ENCODE measurements at places on chromosomes 2 and 18.

DNA sequence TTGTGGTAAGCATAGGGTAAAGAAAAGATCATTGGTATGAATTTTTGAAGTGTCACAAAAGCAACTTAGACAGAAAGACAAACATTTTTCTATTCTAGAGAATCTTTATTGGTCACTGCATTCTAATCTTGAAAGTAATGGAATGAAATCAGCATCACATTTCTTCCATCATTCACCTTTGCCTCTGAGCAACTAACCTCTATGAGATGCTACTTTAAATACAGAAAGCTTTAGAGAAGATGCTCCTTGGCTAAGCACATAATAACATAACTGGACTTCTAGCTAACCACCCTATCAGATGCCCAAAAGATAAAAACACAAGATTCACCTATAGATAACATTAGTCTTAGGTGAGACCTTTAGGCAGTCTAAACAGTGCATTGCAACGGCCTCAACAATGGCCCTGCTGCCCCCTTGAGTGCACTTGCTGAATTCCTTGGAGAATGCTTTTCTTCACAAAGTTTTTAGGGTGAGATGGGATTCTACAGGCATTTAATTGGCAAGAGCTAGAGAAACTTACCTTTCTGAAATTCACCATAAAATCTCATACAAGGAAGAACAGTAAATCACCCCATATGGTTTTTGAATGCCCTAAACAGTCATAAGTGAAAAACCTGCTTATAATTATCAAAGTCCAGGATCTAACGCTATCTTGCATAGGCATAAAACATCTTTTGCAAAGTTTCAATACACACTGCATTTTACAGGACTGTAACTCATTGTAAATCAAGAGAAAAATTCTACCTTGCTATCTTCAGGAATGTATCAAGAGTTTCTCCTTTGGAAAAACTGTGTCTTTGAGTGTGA lies 791.3 kb upstream of the CHAC2 start:
- DNase-seq: no peak

GRCh38 chr2:222298311-222299150 lies at the start of gene PAX3:
Gene PAX3, minus strand, starts transcription at chr2:222298998. Its CDS starts 383 bp downstream, at chr2:222298615.
- DNase-seq: peak; percentile 79

GRCh38 chr18:13028869-13029268 lies 37.7 kb downstream of the CEP192 start:
- DNase-seq: no peak

GRCh38 chr2:8412586-8412985 lies 269.3 kb upstream of the ID2 start:
- no peak for DNase-seq

- no peak for DNase-seq
Observed at GRCh38 chr2:101267671-101268656, 15.3 kb downstream of the CNOT11 start.

GRCh38 chr18:477565-477964 lies 22.9 kb downstream of the COLEC12 start:
- DNase-seq: no peak

DNA sequence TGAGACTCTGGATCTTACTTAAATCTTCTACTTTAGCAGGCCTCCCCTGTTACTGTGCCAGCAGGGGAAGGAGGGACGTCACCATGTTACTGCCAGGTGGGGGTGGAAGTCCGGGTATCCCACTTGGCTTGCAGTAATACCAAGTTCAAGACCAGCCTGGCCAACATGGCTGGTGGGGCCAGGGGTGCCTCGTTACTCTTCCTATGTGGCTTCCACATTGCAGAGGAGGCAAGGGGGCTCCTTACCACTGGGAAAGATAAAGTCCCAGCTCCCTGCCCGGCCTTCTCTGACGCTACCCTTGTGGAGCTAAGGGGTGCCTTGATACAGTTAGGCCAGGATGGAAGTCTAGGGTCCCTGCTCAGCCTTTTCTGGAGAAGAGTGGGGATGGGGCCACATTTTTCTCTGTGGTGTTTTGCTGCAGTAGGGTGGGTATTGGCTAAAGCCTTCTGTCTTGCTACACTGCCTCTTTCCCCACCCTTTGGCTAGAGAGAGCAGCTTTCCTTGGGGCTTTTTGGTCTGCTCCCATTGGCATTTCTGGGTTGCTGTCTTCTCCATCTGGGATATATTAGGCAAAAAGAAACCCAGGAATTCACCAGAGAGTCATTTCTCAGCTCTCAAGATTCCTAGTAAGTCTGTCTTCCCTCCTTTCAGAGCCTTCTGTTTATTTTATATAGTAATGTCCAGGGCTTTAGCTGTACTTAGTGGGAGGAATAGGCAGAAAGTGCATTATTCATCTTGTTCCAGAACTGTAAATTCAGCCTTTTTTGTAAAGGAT lies 21.9 kb downstream of the ELMOD3 start:
- no peak for DNase-seq

DNA sequence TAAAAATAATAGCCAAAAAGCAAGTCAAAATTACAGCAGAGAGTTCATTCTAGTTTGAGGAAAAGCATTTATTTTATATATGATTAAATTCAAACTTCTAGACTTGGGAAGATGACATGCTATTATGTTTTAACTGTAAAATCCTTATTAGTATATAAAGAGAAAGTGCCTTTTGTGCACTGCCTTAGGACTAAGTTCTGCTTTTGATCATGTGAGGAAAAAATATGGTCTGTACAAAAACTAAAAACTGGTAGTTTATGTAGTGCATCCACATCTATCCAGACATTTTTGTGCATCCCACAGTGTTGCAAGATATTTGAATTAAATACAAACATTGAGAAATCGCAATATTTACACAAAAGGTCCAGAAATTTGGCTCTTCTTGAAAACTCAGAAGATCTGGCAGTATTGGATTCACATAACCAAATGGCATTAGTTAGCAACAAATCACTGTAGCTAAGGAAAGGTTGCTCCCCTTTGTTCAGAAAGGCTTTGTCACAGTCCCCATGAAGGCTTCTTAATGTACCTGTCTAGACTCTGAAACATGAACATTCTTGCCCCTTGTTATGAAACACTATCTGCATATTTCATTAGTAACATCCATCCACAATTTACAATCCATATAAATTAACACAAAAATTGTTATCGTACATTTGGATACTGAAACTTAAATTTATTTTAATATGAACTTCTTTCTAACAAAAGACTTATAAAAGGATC lies 2.2 kb downstream of the MMADHC start:
- DNase-seq: no peak

- DNase-seq: no peak
Observed at GRCh38 chr18:8857806-8858205, 152.4 kb downstream of the MTCL1 start.

GRCh38 chr2:109513230-109513629 lies 100.5 kb downstream of the SEPTIN10 start:
- no peak for DNase-seq

- no peak for DNase-seq
Observed at GRCh38 chr2:174632841-174633622, 35.4 kb upstream of the WIPF1 start.

DNA sequence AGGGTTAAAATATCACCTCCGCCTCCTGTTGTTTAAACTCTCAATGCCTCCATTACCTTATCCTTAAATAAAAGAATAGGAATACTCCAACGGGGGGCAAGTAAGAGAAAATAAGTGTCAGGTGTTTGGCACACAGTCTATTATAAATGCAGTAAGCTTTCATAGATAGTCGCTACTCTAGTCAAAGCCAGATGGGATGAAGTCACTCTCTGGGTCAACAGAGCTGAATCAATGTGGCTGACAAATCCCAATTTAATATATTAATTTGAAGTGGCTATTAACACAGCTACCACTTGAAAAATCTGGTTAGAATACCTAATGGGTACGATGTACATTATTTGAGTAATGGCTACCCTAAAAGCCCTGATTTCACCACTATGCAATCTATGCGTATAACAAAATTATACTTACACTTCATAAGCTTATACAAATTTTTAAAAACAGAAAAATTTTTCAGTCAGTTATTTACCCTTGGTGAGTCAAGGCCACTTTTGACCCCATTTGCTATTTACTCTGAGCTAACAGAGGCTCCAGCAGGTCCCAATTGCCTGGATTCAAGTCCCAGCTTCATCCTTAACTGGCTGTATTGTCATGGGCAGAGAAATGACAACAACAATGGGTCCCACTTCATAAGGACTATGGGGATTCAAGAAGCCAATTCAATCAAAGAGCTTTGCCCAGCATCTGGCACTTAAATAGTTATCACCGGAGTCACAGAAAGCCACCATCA lies 167.5 kb upstream of the PID1 start:
- no peak for DNase-seq

GRCh38 chr2:12376025-12376424 lies 340.7 kb upstream of the TRIB2 start:
- no peak for DNase-seq

- no peak for DNase-seq
Observed at GRCh38 chr18:7133181-7133580, 15.6 kb upstream of the LAMA1 start.

GRCh38 chr2:152155209-152155608 lies 20.4 kb downstream of the STAM2 start:
- no peak for DNase-seq

DNA sequence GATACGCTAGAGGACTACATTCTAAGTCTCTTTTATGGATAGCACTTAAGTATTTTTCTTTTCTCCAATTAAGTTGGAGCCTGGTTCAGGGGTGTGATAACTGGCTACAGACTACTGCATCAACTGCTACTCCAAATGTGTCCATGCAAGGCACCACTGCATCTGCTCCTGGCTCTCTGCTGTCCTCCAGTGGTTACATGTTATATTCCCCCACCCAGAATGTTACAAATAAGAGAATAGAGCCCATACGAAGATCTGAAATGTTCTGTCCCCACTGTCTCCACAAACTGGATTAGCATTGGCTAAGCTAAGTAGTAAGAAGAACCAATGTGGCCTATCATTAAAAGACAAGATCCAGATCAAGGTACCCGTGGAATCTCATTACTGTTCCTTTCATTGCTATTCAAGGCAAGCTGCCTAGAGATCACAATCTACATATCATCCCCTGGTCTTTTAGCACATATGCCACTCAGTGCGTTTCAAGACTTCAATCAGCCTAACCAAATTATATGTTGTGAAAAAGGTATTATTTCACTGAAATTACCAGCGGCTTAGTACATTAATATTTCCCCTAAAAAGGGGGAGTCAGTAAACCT lies 308.3 kb upstream of the SLC8A1 start:
- peak; percentile 53 for DNase-seq

GRCh38 chr2:231928481-231928880 lies 2.3 kb upstream of the NPPC start:
- no peak for DNase-seq

DNA sequence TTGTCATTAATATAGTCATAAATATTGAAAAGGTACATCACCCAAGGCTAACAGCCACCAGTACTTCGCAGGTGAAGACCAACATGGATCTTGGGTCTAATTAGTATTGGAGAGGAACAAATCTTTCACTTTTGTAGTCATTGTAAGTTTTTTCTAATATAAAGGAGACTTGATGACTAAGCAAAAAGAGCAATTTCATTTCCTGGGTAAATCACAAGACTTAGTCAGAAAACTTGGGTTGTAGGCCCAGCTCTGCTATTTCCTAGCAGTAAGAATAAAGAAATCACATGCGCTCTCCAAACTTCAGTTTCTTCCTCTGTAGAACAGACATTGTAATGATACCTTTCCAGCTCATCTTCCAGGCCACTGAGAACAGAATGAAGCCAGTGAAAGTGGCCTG lies 40.9 kb downstream of the NRP2 start:
- no peak for DNase-seq

- no peak for DNase-seq
Observed at GRCh38 chr18:76941284-76941683, 118.9 kb downstream of the ZNF236 start.

DNA sequence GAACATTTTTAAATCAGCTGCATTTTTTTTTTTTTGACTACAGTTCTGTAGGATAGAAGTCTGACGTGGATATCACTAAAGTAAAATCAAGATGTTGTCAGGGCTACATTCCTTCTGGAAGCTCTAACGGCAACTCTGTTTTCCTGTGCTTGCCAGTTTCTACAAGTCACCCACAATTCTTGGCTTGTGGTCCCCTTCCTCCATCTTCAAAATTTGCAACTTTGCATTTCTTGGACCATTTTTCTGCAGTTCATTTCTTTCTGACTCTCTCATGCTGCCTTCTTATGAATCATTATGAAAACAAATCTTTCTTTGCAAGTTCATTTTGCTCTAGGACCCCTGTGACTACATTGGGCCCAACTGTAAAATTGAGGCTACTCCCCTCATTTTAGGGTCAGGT lies 367.9 kb downstream of the DSC3 start:
- DNase-seq: no peak

DNA sequence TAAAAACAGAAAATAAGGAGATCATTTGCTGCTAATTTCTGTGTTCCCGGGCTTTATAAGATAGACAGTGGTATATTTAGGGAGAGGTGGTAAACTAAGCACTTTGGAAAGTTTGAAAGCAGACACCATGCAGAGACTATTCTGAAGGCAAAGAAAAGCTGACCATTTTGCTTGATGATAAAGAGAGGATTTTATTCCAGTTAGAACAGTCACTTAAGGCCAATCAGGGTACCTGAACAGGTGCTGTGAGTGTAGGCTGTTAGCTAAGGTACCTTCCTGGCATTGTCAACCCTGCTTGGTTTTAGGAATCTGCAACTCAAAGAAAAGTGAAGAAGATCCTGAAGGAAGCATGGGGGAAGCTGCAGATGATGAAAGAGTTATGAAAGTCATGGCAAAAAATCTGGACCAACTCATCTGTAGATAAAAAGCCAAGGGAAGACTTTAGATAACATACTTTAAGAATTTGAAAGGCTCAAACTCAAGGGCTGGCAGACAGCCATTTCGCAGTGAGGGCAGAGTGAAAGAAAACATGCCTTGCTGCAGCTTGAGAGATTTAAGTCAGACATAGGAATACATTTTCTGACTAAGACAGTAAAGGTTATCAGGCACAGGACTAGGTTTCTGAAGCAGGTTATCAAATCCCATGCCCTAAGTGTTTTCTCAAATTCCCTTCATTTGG lies 80.1 kb upstream of the ARL5A start:
- DNase-seq: no peak

GRCh38 chr2:165239856-165240515 lies 772 bp downstream of the SCN2A start:
- peak; percentile 58 for DNase-seq

- no peak for DNase-seq
Observed at GRCh38 chr2:42984081-42984480, 191.7 kb upstream of the HAAO start.

DNA sequence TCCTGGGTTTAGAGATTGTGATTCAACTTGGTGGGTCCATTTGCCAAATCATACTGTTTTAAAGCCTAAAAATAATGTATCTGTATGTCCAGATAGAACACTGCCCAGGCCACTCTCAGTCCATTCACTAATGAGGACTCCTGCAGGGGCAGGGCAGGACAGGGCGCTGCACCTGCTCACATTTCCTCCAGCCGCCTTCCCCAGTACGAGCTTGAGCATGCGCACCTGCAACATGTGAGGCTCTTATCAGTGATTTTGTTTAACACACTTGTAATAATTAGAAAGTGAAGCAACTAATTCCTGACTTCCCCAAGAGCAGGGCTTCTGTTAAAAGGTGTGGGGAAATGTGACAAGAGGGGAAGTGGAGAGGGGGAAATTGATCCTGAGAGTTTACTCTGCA lies 89.7 kb downstream of the AFF3 start:
- DNase-seq: no peak

Data from NCI-H1694 treated with DMSO at 0.1 percent for 48 hours (cell line).